Adrenal gland (tissue), 19 donors: ENCODE measurements at places on chromosomes 2 and 18. TPM values are rescaled to one million over a fixed set of nuclear protein-coding genes. Genes with fewer than 3 reads are reported as not detected.

Gene MC2R
- 44.2 TPM for total RNA-seq

Gene HPCAL1
- 49.9 TPM for total RNA-seq

Gene CCDC68
- total RNA-seq: 16.1 TPM

Gene SULT1C4
- 1.4 TPM for total RNA-seq

Gene BBS5
- 10.9 TPM for total RNA-seq

Gene DSG1
- not detected for total RNA-seq

Gene MBD1
- 113 TPM for total RNA-seq

Gene LGALSL
- total RNA-seq: 79.5 TPM

Gene PTGR3
- total RNA-seq: 15.4 TPM

Gene TOGARAM2
- under 0.01 TPM for total RNA-seq

Gene BCL11A
- total RNA-seq: 3.0 TPM

Gene VWC2L
- not detected for total RNA-seq

Gene PDE11A
- total RNA-seq: 0.61 TPM

Gene EIF2AK2
- 48.5 TPM for total RNA-seq

Gene GPR155
- 8.5 TPM for total RNA-seq

Gene CFC1
- total RNA-seq: not detected

Gene CYS1
- 3.6 TPM for total RNA-seq
